ENCODE measurements at places on chromosomes 12 and 14.

DNA sequence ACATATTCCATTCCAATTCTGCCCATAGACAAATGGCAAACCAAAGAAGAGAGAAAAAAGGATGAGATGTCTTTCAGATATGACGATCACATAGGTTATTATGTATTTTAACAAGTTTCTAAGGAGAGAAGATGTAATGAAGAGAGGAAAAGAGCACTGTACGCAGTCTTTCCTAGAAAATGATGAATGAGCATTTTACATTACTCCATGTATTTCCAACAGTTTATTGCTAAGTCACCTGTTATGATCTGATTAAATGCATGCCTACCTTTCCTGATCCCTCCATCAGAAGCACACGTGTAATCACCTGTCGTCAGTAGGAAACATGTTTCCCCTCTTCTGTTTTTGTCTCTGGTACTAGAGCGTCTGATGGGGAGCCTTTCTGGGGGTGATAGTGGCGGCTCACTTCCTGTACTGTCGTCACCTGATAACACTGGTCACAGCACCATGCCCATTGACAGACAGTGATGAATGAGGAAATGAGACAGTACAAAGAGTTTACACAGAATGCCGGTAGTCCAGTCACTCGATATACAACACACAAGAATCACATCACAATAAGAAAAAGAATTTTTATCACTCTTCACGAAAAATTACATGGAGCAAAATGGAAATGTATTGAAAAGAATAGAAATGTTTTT lies 161.6 kb downstream of the KCNC2 start:
- no peak for DNase-seq

DNA sequence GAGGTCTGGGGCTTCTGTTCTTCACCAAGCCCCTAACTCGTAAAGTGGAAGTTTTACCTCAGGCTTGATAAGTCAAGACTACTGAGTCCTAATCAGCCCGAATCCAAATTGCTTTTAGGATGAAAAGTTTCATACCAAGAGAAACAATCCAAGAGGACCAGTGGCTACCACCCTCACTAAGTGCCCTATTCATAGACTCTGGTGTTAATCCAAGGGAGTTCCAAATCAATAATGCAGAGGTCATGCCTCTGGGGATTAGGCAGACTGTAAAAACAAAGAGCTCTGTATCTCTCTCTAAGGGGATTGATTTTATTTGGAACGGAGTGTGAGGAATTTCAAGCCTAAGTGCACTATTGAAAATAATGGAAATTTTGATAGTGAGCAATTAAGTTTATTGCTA lies 76.3 kb upstream of the LMNTD1 start:
- DNase-seq, result no peak

DNA sequence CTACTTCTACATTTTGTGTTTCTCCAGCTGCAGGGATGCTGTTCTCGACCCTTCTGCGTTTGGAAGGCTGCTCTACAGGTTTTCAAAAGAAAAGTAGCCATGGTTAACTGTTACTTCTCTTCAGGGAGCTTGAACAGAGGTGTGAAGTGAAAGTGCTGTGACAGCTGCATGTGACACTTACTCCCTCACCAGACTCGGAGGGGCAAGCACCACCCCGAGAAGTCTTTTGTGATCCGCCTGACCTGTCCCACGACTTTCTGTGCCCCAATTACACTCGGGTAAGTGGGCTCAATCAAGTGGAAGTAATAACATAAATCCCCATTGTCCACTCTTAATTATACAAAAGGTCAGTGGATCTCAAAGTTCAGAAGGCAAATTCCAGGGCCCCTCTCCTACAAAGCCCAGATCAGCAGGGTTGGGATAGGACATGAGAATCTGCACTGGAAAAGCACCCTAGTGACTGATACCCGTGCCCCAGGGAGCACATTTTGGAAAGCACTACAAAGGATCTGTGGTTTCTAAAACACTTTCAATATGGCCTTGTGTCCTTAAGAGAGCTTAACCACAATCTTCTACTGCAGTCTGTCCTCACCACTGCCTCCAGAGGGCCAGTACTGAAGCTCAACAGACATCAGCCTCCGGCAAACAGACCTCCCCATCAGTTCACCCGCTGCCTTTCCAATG lies 11.5 kb downstream of the FICD start:
- no peak for DNase-seq

DNA sequence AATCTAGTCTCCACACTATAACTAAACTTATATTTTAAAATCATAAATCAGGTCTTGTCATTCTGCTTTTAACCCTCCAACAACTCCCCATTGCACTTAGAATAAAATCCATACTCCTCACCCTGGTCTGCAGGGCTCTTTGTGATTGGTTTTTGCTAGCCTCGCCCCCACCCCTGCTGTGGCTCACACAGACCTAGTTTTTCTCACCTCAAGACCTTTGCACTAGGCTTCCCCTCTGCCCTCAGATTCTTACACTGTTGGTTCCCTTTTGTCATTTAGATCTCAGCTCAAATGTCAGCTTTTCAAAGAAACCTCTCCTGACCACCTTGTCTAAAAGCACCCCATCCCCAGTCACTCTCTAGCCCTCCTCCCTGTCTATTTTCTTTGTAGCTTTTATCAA lies 10.7 kb upstream of the LHX5 start:
- no peak for DNase-seq

GRCh38 chr14:72291908-72292688 lies 359.9 kb downstream of the RGS6 start:
- DNase-seq, result no peak

GRCh38 chr12:4216187-4216927 lies 57.2 kb upstream of the CCND2 start:
- DNase-seq, result no peak

DNA sequence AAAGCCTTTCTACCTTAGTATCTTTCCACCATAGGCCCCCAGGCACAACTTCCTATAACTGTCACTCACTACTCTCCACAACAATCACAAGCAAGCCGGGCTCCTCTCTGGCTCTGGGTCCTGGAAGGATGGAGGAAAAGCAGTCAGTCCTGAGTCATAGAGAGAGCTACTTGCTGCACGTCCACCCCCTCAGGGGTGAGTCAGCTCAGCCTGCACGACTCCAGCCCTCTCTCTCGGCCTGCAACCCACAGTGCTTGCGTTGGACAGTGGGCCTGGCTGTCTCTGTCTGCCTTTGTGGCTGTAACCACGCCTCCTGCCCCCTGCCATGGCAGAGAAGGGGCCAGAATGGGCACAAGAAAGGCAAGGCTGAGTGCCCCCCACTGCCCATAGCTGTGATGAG lies 154.1 kb upstream of the FKBP4 start:
- no peak for DNase-seq

GRCh38 chr14:104321088-104321801 lies 182.9 kb downstream of the KIF26A start:
- no peak for DNase-seq

DNA sequence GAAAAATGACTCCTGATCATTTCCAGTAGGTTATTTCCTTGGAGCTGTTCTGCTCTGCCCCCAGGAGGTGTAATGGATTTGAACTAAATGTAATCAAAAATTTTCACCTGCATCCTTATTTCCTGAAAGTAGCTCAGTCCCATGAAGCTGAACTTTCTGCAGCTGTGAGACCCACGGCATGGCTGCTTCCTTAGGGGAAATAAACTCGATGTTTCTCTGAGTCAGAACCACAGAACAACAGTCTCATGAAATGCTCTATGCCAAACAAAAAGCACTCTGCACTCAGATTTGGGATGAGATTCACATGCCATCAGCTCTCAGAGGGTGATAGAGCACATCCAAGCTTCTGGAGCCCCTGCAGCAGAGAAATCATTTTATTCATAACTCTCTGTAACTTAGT lies 224.1 kb upstream of the PLEKHG7 start:
- DNase-seq, result no peak

- no peak for DNase-seq
Observed at GRCh38 chr12:100504804-100505203, 31.1 kb downstream of the NR1H4 start.

DNA sequence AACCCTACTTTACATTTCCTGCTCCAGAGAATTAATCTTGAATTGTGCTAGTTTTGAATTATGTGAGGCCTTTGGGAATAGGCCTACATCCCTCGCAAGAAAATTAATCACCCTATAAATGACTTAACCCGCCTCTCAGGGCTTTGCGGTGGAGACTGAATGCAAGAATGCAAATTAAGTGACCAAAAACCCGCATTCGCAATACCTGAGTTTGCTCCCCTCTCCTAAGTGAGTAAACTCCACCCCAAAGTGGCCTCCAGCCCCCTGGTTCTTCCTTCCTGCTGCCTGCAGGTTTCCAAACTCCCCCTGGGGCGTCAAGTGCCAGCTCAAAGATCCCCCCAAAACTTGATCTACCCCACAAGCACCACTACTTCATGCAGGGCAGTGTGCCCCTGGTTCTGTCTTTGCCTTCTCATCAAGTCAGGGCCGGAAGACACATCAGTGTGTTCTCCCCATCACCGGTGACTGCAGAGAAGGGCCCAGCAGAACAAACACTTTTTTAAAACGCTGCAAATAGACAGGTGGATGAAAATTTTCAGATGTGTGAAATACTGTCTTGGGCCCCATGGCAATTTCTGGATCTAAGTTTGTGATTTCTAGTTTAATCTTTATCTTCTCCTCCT lies 644.7 kb downstream of the VRK1 start:
- no peak for DNase-seq

GRCh38 chr12:13812168-13812567 lies 169.2 kb downstream of the GRIN2B start:
- no peak for DNase-seq

DNA sequence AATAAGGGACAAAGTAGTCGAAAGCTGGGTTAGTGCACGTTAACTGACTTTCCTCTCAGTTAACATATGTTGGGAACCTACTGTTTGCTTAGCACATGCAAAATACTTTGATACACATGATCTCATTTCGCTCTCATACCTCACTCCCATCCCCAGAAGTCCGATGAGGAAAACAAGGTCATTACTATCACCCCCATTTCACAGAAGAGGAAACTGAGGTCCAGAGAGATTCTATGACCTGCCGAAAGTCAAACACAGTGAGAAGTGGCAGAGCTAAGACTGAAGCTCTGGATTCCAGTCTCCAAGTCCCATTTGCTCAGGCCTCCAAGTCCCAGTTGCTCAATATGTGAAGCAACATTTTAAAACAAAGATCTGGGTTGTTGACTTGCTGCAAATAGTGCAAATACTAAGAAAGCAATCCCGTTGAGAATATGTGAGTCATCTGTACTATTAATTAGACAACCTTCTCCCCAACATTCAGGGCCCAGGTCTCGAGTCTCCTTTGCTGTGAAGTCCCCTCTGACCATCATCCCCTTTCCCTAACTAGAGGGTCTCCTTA lies 170.6 kb upstream of the PWP1 start:
- no peak for DNase-seq

- no peak for DNase-seq
Observed at GRCh38 chr12:182381-182892, 31.5 kb downstream of the SLC6A12 start.

DNA sequence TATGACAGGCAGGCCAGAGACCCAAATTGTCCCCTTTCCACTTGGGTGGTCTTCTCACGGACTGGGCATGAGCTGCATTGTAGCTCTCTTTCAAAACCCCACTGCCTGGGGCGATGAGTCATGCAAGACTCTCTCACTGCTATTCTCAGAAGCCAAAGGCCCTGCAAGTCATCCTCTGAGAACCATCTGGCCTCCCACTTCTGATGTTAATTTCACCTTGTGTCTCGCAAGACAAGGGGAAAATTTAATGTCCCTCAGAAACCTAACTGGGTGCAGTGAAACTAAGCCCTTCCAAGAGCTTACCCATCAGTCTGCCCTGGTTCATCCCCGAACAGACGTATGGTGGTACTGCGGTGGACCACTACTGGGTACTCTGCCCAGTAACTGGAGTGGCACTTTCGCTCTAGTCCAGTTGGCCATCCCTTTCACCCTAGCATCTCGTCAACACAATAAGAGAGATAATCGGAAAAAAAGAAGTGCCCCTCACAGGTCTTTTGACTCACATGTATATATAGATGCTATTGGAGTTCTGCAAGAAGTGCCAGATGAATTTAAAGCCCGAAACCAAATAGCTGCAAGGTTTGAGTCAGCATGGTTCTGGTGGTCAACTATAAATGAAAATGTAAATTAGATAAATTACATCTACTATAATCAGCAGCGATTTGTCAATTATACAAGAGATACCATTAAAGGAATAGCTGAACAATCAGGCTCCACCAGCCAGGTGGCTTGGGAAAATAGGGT lies 31.3 kb upstream of the LALBA start:
- no peak for DNase-seq

GRCh38 chr14:22657861-22658260 lies 13.7 kb upstream of the OR6J1 start:
- DNase-seq, result no peak

DNA sequence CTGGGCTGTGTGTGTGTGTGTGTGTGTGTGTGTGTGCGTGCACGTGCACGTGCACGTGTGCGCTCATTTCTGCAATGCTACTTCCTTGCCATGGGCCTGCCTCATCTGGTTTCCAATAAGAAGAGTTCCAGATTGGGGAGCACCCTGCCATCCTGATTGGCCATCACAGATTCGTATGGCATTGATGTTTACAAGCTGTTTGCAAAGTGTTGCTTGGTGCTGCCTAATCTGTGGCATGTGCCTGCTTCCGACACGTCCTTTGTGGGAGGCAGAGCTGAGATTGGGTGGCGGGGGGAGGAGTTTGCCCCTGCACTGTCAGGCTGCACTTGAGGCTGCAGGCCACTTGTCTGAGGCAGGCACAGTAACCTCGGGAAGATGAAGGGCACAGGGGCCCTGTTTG lies 39.2 kb downstream of the SAMD4A start:
- DNase-seq, result no peak

- DNase-seq, result no peak
Observed at GRCh38 chr14:93963692-93964091, 12.7 kb downstream of the ASB2 start.

Measured in NCI-H510A (cell line).